ENCODE measurements at places on chromosomes 2 and 18.

DNA sequence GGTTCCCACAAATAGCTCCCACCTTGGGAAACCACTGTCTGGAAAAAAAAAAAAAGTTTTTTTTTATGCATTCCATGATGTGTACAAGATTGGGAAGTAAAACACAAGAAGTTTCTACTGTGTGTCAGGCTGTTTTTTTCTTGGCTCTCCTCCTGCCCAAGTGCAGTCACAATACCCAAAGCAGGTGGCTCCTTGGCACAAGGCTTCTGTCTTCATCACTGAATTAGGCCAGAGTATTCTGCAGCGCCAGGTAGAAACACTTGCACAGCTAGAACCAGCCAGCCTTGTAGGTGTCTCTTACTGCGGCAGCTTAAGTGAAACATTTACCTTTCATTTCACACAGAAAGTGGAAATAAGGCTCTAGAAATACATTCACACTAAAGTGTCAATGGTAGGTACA, 23.8 kb upstream of the MAL start:
- no peak for DNase-seq

DNA sequence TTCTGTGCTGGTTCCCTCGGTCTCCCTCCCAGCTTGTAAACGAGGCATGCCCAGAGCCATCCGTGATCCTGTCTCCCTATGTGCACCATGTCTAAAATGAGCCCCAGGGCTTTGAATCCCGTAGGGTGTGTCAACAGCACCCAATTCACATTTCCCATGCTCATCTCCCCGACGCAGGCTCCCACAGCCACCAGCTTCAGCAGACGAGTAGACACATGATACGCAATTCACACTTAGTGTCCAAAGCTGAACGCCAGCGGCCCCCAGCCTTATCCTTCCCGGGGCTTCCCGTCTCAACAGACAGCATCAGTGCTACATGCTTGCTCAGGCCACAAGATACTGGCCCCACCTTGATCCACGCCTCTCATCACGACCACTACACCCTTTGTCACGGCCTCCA, 88.1 kb downstream of the EIPR1 start:
- DNase-seq: no peak

DNA sequence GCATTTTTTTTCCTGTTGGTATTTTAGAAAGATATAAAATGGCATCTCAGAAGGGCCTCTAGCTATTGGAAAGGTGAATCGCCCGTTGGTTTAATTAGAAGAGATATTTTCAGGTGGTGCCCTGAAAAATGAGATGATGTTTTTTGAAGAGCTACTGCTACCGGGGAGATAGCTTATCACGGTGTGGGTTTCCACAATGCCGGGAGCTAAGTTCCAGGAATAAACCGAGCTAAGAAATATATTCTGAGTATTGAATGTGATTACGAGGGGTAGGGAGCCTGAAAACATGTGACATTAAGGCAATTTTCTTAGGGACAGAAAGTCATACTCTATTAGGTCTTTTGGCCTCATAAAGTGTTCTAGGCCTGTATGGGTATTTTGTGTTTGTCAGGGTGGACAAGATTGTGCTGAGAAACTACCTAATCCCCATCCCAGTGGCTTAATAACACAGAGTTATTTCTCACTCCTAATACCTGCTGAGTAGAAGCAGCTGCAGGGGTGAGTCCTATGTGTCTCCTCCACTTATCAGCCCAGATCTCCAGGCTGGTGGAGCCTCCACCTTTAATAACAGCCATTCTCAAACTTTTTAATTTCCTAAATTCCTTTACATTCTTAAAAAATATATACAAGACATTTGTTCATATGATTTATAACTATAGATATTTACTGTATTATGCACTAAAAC, 150.2 kb downstream of the LRRTM1 start:
- DNase-seq: no peak

DNA sequence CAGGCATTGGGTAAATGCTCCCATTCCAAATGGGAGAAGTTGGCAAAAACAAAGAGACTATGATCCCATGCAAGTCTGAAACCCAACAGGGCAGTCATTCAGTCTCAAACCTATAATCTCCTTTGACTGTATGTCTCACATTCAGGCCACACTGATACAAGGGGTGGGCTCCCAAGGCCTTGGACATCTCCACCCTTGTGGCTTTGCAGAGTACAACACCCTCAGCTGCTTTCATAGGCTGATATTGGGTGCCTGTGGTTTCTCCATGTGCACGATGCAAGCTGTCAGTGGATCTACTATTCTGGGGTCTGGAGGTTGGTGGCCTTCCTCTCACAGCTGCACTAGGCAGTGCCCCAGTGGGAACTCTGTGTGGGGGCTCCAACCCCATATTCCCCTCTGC, 141.7 kb upstream of the CAB39 start:
- no peak for DNase-seq

GRCh38 chr2:26550276-26551015, 72.5 kb upstream of the OTOF start:
- DNase-seq: no peak

DNA sequence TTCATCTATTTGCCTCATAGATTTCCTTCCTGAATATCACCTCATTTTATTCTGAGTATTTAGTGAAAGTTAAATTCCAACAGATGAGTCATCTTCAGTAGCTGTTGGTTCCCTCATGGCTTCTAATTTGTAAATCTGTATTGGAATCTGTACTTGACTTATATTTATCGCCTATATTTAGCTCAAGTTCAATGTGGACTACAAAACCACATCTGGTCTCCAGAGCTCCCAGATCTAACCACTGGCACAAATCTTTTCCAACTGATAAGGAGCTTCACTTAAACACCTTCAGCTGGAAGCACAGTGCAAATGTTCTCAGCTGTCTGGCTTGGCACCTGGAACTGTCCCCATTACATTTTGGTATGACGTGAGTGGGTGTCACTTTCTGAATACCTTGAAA, 82.8 kb upstream of the DSEL start:
- peak; percentile 49 for DNase-seq

DNA sequence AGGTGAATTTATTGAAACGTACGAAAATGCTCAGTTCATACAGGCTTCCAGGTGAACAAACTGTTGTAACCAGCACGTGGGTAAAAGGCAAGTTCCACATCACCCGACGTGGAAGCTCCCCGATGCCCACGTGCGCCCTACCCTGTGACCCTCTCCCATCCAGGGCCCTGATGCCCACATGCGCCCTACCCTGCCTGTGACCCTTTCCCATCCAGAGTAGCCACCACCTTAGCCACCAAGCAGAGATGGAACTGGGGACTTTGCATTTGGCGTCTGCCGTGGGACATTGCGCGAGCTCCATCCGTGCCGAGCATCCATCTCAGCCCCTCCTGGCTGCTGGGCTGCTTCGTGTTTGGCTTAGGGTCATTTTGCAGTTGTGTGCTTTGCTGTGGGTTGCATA, 37.5 kb downstream of the ANO7 start:
- no peak for DNase-seq

DNA sequence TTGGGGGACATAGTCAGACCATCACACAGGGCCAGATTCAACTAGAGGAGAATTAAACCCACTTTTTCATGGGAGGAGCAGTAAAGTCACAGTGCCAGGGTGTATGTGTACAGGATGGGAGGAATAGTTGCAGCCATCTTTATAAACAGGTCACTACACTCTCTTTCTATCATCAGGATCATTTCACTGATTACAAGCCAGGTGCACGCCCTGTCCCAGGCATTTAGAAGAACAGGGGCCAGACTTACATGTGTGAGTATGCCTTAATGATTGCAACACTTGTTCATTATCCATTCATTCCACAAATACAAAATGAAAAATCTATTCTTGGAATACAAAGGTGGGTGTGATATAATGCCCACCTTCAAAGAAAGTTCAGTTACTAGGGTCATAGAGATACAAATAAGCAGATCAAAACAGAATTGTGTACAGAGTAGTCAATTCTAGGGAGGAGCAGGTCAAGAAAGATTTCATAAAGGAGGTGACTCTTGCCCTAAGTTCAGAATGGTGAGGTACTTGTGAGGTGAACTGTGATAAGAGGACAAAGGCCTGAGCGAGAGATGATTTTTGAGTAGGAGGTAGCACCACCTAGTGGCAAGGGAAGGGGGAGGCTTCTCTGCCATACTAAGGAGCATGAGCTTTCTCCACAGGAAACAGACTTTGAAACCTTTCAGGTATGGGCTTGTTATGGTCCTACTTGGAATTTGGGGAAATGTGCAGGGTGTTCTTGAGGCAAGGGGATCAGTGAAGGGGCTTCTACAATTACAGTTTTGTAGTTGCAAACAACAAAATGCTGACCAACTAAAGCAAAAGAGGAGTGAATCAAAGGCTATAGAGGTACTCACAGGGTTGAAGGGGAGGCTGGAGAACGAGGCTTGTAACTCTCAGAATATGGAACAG, 156.3 kb downstream of the SUCLG1 start:
- peak; percentile 68 for DNase-seq

- no peak for DNase-seq
Measured at GRCh38 chr2:120712180-120712681, 23.4 kb upstream of the GLI2 start.
